ENCODE measurements at places on chromosomes 4 and X. TPM values are rescaled to one million over a fixed set of nuclear protein-coding genes. Genes with fewer than 3 reads are reported as not detected.
A peak's percentile ranks its signal among the peaks of the same experiment; 100 is the strongest.

Gene ADH1A
- 0.27 TPM for total RNA-seq

DNA sequence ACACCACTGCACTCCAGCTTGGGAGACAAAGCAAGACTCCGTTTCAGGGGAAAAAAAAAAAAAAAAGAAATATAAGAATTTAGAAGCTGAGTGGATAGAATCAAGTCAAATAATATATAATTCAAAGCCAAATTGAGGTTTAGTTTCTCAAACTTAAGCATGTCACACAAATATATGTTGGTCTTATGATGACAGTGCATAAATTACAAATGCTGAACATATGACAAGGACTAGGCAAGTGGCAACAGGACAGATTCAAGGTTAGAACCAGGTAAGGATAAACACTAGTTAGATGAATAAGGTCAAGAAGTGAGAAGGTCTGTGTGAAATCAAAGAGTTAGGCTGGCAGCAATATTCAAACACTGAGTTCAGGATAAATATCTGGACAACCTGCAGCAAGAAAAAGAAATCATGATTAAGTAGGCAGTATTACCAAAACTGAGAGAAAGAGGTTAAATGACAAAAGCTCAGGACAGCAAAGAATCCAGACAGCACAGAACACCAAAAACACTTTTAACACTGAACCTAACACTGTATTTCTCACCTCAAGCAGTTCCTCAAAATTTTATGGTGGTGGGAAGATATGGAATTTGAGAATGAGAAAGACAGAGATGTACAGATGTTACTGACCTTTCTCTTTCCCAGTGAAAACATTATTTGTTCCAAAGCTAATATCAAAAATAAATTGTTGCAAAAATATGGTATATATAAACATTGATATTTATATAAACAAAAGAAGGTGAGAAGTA lies 45.4 kb downstream of the ANKRD17 start:
- no peak for DNase-seq

DNA sequence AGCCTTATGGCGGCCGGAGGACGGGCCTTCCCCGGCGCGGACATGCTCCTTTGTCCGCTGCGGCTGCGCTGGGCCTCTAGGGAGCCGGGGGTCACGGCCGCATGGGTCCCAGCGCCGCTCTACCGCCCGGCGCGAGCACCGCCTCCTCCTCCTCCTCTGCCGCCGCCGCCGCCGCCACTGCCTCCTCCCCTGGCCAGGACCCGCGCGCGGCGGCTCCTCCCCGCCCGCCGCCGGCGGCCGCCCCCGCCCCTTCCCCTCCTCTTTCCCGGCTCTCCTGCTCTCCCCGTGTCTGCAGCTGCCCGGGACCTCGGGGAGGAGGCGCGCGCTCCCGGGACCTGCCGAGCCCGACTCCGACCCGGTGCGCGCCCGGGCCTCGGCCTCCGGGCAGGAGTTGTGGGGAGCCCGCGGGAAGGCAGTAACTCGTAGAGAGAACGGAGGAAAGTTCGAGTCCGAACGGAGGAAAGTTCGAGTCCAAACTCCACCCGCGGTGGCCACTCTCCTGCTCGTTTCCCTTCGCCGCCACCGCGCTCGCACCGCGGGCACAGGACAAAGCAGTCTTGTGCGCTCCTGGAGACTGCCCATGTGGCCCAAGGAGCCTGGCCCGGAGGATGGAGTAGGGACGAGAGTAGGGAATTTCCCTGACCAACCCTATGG lies at the start of gene ADGRA3:
Gene ADGRA3, minus strand, starts transcription at position 179 of the 654 bp plus-strand sequence. CDS start 282 bp downstream, outside the sequence.
- peak; percentile 85 for DNase-seq

GRCh38 chr4:177281351-177281909 lies 28.2 kb upstream of the NEIL3 start:
- no peak for DNase-seq

Gene GTPBP6
- total RNA-seq = 53.3 TPM

- DNase-seq = no peak
Measured at GRCh38 chrX:129744861-129745321, 6.1 kb downstream of the XPNPEP2 start.

- no peak for DNase-seq
Measured at GRCh38 chr4:90769251-90769650, 642.1 kb downstream of the CCSER1 start.

DNA sequence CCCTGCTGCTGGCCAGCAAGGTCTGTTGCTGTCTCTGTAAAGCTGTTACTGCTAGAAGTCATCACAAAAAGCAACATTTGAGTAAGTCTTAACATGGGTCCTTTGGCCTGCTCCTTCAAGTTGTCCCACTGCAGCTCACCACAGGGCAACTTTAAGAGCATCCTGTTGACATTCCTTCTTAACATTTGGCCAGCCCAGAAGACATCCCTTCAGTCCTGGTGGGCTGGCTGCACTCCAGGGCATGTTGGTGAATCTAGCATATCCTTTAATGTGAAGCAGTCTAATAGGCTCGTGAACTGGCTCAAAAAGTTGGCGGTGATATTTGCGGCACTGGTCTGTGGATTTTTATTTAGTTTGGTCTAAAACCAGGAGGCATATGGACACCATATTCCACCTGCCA lies 92.2 kb upstream of the MAML3 start:
- DNase-seq = no peak

Gene HDAC6
- 90.2 TPM for total RNA-seq

DNA sequence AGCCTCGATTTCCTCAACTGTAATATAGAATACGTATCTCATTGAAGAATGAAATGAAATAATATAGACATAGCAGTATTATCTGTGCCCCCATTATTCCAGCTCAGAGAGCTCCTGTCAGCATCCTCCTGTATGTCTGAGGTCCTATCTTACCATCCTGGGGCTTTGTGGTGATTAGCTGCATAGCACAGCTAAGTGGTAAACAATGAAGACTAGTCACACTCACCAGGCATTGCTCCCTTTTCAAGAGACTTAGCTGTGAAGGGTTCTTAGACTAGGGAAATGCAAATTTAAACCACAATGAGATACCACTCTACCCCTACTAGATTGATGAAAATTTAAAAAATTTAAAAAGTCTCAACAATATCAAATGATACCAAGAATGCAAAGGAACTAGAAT lies 172.9 kb downstream of the SLC39A8 start:
- DNase-seq = no peak

GRCh38 chr4:180207921-180208320 lies 2035.3 kb upstream of the TENM3 start:
- DNase-seq = no peak

- DNase-seq = no peak
Measured at GRCh38 chrX:57771689-57772088, 91.6 kb upstream of the NLRP2B start.

DNA sequence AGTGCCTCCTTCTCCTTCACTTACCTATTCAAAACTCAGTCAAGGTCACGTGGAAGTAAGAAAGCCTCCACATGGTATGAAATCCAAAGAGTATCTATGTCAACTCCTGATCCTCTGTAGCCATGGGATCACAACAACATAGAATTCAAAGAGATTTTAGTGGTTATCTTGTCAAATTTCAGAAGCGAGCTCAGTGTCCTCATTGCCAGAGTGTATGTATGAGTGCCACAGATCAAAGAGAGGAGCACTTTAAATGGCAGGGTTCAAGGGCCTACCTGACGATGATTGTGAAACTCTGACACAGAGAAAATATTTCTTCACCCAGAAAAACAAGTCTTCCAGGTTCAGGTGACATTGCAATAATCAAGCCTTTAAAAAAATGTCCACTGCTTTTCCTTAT lies 1.2 kb upstream of the ACE2 start:
- DNase-seq = peak; percentile 6

GRCh38 chrX:136529795-136530194 lies 2.2 kb upstream of the VGLL1 start:
- no peak for DNase-seq

DNA sequence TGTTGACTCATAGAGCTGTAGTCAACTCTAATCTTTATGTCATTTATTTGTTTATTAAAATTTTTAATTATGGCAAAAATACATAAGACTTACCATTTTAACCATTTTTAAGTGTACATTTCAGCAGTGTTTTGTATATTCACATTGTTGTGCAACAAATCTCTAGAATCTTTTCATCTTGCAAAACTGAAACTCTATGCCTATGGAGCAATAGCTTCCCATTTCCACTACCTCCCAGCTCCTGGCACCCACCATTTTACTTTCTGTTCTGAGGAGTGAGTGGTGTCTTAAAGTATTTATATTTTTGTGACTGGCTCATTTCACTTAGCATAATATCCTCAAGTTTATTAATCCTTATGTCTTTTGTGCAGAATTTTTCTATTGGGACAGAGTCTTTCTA lies 181.0 kb downstream of the GPAT3 start:
- no peak for DNase-seq

DNA sequence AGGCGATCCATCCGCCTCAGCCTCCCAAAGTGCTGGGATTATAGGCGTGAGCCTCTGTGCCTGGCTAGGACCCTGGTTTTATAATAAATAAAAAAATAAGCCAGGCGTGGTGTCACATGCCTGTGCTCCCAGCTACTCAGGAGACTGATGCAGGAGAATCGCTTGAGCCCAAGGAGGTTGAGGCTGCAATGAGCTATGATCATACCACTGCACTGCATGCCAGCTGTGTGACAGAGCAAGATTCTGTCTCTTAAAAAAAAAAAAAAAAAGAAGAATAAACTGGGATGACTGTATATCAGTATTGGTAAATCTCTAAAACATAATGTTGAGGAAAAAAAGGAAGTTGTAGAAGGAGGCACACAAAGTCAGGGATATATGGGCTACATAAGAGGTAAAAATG lies 45.7 kb upstream of the SLC34A2 start:
- no peak for DNase-seq

DNA sequence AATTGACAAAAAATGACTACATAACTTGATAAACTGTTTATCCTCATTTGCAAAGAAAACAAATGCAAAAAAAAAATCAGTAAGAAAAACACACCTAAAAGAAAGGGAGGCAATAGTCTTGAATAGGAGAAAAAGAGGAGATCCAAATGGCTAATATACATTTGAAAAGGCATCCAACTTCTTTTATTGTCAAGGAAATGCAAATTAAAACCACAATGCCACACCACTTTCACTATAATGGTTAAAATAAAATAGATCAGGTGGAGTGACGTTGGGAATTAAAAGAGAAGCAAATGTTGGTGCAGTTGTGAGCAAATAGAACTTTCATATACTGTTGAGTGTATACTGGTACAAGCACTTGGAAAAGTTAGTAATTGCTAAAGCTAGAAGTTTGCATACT lies 3.6 kb downstream of the DCAF4L1 start:
- DNase-seq = no peak

GRCh38 chr4:46329118-46329976 lies 60.6 kb downstream of the GABRA2 start:
- DNase-seq = peak; percentile 3

Gene PRSS12
- total RNA-seq = 0.56 TPM

GRCh38 chrX:70553516-70553915 lies 108.9 kb downstream of the DLG3 start:
- no peak for DNase-seq
